ENCODE measurements at places on chromosomes 12 and 14.

DNA sequence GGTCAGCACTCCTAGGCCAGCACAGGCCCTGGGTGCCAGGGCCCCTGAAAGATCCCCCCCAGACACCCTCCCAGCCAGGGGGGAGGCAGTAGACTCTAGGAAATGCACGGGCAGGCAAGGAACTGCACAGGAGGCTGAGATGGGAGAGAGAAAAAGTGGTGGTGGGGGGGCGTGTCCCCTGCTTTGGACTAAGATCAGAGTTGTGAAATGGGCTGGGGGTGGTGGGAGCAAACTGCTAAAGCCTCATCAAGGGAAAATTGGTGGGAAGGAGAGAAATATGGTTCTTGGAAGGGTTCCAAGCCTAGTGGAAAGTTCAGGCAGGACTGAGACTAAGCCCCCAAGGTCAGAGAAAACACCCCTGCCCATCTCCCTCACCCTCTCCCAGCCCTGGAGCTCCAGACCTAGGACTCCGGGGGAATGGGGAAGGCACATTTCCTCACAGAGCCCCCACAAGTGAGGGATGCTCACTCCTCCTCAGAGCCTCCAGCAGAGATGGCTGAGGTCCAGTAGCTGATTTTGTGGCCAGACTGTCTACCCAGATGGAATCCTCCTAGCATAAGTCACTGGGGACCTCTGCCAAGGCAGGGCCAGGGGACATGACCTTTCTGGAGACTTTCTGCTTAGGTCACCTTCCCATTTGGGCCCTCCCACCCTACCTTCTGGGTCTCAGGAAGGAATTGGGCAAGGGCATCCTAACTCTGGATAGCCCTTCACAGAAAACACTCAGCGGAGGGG is 29.8 kb downstream of the FIGNL2 start:
- peak; percentile 83 for DNase-seq

DNA sequence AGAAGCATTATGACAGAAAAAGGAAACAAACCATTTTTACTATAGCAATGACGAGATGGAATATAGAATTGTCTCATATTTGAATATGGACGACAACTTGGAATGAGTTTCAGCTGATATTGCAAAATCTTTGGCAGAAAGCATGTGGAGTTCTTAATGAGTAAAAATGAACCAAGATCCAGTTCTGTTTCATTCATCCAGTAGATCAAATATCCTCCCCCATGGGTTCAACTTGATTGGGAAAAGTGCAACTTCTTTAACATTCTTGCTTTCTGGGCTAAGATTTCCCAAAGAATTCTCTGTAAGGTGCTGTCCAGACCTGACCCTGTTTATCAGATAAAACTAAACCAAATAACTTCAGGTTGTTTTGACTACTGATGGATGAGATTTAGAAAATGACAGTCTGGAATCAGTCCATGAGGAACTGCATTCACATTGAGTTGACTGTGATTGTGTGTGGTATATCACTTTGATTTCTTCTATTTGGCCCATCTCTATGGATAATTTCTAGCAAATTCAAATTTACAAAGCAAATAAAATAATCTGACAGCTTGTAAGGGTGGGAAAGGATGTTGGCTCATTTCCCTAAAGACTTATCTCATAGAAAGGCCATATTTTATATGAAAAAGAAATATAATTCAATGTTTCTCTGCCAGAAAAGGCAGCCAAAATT is 267.4 kb downstream of the ADAMTS20 start:
- peak; percentile 41 for DNase-seq

DNA sequence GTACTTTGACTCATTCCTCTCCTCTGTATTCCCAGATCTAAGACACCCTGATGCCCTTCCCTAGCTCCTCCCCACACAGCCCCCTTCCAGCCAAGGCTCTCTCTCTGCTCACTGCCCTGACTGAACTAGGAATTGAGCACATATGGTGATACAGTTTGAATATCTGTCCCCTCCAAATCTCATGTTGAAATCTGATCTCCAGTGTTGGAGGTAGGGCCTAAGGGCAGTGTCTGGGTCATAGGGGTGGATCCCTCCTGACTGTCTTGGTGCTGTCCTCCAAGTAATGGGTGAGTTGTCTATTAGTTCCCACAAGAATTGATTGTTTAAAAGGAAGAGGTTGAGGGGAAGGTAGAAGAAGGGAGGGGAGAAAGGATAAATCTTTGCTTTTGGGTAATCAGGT is 17.4 kb downstream of the CMKLR1 start:
- DNase-seq, result no peak

DNA sequence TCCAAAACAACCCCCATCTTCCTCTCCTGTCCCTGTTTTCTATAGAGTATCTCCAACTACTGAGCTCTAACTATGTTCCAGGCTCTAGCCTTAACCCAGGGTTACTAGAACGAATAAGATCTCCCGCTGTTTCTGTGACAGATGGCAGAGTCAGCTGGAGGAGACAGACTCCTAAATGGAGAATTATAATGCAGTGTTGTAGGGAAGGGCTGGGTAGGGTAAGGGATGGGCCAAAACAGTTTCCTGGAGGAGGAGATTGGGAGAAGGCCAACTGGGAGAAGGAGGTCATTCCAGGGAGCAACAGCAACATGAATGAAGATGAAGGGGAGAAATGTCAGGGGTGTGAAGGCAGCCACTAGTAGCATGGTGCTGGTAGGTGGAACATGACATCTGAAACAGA is 73.4 kb upstream of the ANO4 start:
- no peak for DNase-seq

DNA sequence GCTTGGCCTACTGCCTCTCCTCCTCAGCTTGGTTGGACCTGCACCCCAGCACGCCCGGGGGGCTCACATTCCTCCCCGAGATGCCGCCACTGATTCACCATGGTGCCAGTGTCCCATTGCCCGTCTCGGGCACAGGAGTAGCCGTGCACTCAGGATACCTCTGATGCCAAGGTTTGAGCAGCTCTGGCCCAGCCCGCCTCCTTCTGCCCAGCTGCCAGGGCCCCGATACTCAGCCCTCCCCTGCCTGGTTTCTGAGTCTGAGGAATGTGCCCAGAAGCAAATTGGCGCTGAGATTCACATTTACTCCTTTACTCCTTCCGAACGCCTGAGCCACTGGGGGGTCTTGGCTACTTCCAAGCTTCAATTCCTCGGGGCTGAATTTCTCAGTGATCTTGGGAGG is 63.5 kb downstream of the NINJ2 start:
- no peak for DNase-seq

DNA sequence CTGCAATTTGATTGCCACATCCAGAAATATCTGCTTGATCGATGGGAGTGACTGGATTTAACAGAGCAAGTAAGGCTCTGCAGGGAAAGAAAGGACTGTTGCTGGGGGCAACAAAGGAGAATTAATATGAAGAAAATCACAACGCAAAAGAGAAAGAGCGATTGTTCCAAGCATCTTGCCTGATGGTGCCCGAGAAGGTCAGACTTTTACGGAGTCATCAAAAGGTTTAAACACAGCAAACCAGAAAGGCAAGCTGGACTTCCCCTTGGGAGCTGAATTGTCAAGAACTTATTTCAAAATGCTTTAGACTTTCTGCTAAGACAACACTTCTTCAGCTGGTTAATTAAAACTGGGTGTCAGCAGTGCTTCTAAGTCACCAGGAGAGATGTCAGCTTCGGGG is 791.5 kb downstream of the MED13L start:
- DNase-seq, result no peak

GRCh38 chr12:59834659-59835474 is 239.0 kb downstream of the SLC16A7 start:
- DNase-seq, result peak; percentile 49

GRCh38 chr12:24228371-24228770 is 278.9 kb upstream of the SOX5 start:
- DNase-seq, result no peak

DNA sequence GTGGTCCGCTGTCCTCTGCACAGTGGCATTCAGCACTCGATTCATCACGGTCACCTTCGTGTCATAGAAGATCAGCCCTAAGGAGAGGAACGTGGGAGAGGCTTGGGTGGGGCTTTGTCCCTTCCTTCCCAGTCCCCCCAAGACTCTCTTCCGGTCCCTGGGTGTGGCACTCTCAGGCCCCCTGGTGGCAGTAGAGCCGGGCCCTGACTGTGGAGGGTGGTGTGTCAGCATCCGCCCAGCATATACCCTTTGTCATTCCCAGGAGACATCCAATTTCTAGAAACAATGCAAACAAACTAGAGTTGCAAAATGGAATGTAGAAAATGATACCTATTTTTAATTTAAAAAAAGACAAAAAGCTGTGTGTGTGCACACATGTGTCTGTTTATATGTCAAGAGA is 45.0 kb downstream of the TRAFD1 start:
- DNase-seq, result peak; percentile 65

GRCh38 chr12:1865284-1865866 is 45.0 kb downstream of the LRTM2 start:
- DNase-seq, result no peak

- no peak for DNase-seq
Observed at GRCh38 chr12:46298261-46298660, 29.4 kb upstream of the SLC38A1 start.

DNA sequence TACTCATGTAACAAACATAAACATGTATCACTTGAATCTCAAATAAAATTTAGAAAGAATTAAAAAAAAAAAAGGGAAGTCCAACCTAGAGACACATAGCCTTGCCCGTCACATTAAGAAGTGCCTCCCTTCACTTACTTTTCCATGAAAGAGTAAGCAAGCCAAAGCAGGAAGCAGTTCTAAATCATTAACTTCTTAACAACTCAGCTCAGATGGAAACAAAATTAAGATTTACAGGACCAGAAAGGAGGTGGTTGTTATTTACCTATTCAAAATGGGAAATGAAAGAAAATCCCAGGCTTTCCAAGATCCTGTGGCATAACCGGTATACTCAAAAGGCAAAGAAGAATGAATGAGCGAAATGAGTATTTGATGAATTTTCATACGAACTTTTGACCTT is 258.6 kb upstream of the DCN start:
- DNase-seq, result no peak

- DNase-seq, result no peak
Observed at GRCh38 chr14:36656687-36657398, 4.8 kb upstream of the PAX9 start.

GRCh38 chr12:122031342-122032216 is 9.9 kb downstream of the BCL7A start:
- DNase-seq, result peak; percentile 36

- DNase-seq, result no peak
Observed at GRCh38 chr12:63968673-63969072, 124.2 kb downstream of the SRGAP1 start.

DNA sequence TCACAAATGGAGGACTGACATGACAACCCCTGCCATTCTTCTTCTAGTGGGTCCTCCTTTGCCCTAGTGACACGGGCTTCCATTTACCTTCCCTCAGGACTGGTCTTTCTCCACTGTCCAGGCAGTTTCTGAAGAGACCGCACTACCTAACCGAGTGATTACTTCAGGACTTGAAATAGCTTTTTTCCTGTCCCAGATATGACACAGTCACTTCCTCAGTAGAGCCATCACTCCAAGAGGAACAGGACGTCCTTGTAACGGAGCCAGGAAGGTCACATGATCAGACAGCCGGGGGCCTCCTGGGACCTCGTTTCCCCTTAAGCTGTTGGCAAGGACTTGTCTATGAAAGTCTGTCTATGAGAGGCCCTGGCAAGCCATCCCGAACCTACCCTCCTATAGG is 62.3 kb downstream of the FOS start:
- peak; percentile 82 for DNase-seq

All from cardiac fibroblast (primary cell).